Peyer's patch (tissue), 4 donors: ENCODE measurements at places on chromosomes 2 and 18. TPM values are rescaled to one million over a fixed set of nuclear protein-coding genes. Genes with fewer than 3 reads are reported as not detected.
A peak's percentile ranks its signal among the peaks of the same experiment; 100 is the strongest.

DNA sequence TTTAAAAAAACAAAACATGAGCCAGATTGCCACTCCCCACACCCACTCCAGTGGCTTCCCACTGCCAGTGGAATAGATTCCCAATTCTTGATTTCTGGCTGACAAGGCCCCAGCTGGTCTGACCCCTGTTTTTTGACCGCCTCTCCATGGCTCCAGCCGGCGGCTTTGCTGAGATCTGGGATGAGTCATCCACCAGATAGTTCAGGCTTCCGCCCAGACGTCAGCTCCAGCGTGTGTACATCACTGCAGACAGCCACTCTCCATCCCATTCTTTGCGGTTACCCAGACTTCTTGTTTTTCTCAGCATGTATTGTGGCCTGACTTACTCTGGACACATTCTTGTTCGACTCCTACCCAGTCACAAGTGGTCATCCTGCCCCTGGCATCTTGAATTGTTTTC lies 227.9 kb downstream of the GBX2 start:
- peak; percentile 58 for DNase-seq
- H3K27ac ChIP-seq = no peak overlapping the region
- H3K4me3 ChIP-seq = no peak overlapping the region
- no peaks in the 10 kb centered on the region for H3K4me1 ChIP-seq
- H3K36me3 ChIP-seq = no peaks in the 10 kb centered on the region

DNA sequence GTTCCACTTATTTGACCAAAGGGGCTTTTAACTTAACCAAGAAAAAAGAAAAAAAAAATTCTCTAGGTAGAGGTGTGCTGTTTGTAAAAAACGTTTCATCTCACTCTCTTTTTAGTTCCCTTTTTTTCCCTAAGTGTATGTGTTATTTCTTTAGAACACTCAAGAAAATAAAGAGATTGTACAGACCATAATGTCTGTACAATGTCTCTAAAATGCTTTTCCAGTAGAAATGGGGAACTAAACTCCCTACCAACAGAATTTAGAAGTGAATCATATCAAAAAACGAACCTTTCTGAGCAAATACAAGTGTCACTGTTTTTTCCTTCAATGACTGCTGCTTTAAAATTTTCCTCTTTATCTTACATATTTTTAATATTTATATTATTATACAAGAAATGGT lies 72.0 kb downstream of the CDH7 start:
- DNase-seq = no peak
- no peak overlapping the region for H3K4me3 ChIP-seq
- H3K36me3 ChIP-seq = no peaks in the 10 kb centered on the region
- no peaks in the 10 kb centered on the region for H3K27me3 ChIP-seq
- no peak overlapping the region for H3K27ac ChIP-seq

DNA sequence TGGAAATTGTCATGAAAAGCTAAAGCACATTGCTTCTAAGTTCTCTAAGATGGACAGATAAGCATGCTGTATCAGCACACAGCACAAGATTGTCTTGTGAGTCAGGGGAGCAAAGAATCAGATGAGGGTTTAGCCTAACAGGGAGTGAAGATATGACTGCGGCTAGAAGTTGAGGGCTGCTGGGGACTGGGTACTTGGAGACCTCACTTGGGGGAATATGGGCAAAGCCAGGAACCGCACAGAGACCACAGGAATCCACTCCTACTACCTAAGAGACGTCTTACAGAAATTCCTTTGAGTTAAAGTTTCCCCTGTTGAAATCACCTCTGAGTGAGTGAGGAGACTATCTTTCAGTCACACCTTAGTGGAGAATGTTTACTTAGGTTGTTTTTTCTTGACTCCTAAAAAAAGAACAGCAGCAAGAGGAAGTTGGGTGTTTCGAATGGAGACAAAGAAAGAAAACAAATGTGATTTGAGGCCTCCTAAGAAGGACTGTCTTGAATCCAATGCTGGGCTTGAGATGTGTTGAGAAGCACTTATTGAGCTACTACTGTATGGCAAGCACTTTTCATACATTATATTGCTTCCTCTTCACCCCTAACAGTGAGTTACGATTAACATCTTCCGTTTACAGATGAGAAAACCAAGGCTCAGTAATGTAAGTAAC lies 100.7 kb downstream of the ANKRD44 start:
- DNase-seq = no peak
- no peaks in the 10 kb centered on the region for H3K4me1 ChIP-seq
- H3K27me3 ChIP-seq = no peaks in the 10 kb centered on the region
- peak overlapping the region; percentile 84 for H3K27ac ChIP-seq

GRCh38 chr2:47227532-47228279 lies 72.6 kb upstream of the STPG4 start:
- H3K27ac ChIP-seq = no peak overlapping the region
- H3K4me1 ChIP-seq = no peaks in the 10 kb centered on the region
- H3K4me3 ChIP-seq = no peak overlapping the region
- no peak for DNase-seq

Gene ST8SIA3
- 0.09 TPM for total RNA-seq

- DNase-seq = no peak
- H3K36me3 ChIP-seq = no peaks in the 10 kb centered on the region
- H3K4me3 ChIP-seq = no peak overlapping the region
- H3K27me3 ChIP-seq = no peaks in the 10 kb centered on the region
- H3K27ac ChIP-seq = no peak overlapping the region
These were observed 65.1 kb upstream of the STAM2 start for GRCh38 chr2:152240559-152241231.

DNA sequence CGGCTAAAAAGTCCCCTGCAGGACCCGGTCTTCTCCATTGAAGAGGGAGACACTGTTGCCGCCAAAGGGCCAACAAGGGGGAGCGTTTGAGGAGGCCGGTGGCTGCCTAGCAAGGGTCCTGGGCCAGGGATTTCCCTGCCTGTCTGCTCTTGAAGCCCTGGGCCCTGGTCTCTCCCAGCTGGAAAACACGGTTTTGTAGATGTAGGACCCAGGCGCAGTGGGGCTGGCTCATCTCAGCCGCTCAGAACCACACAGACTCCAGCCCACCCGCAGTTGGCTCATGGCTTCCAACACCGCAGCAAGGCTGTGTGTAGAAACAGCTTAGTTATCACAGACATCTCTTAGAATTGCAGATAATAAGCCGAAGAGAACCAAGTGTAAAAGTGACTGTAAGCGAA lies 57.1 kb upstream of the TWIST2 start:
- peak overlapping the region; percentile 35 for H3K27ac ChIP-seq
- H3K36me3 ChIP-seq = no peaks in the 10 kb centered on the region
- H3K4me1 ChIP-seq = no peaks in the 10 kb centered on the region
- no peaks in the 10 kb centered on the region for H3K27me3 ChIP-seq

DNA sequence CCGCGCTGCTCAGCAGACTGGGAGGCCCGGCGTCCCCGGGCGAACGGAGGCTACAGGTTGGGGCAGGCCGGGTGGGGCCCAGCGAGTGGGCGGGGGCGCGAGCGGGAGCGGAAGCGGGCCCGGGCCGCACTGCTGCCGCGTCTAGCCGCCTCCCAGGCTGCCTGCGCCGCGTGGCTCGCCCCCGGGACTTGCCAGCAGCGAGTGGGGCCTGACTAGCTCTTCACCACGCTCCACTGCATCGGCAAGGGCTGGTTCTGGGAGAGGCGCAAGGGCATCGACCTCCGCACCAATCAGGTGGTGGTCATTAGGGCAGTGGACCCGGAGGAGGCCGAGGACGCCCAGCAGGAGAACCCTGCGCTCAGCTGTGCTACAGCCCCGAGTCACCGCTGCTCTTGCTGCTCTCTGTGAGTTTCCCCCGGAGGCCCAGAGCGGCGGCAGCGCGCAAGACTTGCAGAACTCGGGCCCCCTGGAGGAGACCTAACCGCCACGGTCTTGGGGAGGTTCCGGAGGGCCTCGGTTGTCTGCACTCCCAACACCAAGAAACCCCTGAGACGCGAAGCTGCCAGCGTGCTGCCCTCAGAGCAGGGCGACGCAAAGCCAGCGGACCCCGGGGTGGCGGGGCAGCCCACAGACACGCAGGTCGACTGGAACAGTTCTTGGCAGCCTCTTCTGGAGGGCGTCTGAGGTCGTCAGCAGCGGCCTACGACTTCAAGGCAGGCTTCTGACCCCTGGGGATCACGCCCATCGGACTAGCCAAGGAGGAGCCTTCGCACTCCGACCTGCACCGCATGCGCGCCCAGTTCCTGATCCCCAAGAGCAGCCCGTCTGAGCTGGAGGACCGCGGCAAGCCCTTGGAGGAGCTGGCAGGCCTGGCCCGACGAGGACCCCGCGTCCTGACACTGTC lies 27.2 kb upstream of the PTPN2 start:
- no peaks in the 10 kb centered on the region for H3K36me3 ChIP-seq
- DNase-seq = no peak
- no peaks in the 10 kb centered on the region for H3K27me3 ChIP-seq
- H3K27ac ChIP-seq = no peak overlapping the region
- peak overlapping the region; percentile 41 for H3K4me3 ChIP-seq

DNA sequence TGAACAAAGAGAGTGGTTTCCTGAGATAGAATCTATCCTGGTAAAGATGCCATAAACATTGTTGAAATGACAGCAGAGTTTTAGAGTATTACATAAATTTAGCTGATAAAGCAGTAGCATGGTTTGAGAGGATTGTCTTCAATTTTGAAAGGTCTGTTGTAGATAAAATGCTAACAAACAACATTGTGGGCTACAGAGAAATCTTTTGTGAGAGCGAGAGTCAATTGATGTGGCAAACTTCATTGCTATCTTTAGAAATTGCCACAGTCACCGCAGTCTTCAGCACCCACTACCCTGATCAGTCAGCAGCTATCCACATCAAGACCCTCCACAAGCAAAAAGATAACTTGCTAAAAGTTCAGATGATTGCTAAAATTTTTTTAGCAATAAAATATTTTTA lies 17.5 kb downstream of the VRK2 start:
- no peaks in the 10 kb centered on the region for H3K36me3 ChIP-seq
- no peak overlapping the region for H3K27ac ChIP-seq
- no peak overlapping the region for H3K4me3 ChIP-seq

- no peak for DNase-seq
- no peaks in the 10 kb centered on the region for H3K36me3 ChIP-seq
These were observed 67.8 kb downstream of the EML4 start for GRCh38 chr2:42236911-42237310.

- no peak overlapping the region for H3K27ac ChIP-seq
These were observed 204.8 kb downstream of the SETBP1 start for GRCh38 chr18:44885507-44885906.

GRCh38 chr2:70523996-70524965 lies 29.3 kb downstream of the TGFA start:
- no peak overlapping the region for H3K4me3 ChIP-seq
- H3K4me1 ChIP-seq = peaks cover 8% of the 10 kb centered on the region
- H3K36me3 ChIP-seq = no peaks in the 10 kb centered on the region
- H3K27ac ChIP-seq = peak overlapping the region; percentile 87

Gene BMP10
- total RNA-seq = not detected

DNA sequence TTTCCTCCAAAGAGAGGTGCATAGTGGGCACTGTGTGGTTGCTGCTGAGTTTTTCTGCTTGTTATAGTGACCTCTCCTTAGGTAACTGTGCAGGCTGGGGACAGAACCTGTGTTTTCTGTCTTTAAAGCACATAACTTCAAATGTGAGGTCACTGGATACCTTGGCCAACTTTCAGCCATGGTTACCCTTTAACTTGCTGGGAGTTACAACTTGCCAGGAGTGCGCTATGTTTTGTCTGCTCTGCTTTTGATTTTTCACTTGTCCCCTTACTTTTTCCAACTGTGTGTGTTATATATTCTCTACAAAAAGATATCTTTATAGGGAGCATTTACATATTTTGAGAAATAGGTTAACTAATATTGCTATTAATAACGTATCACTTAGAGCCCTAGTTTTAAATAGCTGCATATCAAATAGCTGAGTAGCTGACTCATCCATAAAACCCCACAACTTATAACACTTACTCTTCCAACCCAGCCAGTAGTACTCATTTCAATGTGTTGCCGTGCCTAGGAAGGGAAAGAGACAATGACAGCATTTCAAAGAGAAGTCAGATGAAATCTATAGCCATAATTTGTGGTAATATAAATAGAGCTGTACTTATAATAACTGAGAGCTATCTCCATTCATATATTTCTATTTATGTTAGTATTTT lies 51.6 kb downstream of the DPP4 start:
- H3K27me3 ChIP-seq = no peaks in the 10 kb centered on the region
- no peaks in the 10 kb centered on the region for H3K4me1 ChIP-seq
- DNase-seq = no peak
- H3K27ac ChIP-seq = no peak overlapping the region
- H3K36me3 ChIP-seq = no peaks in the 10 kb centered on the region
- no peak overlapping the region for H3K4me3 ChIP-seq

- H3K4me1 ChIP-seq = no peaks in the 10 kb centered on the region
- H3K27ac ChIP-seq = no peak overlapping the region
- no peak for DNase-seq
- no peak overlapping the region for H3K4me3 ChIP-seq
- no peaks in the 10 kb centered on the region for H3K27me3 ChIP-seq
These were observed 115.0 kb upstream of the LGALSL start for GRCh38 chr2:64338910-64339500.

Gene SLC30A3
- total RNA-seq = not detected

- no peaks in the 10 kb centered on the region for H3K27me3 ChIP-seq
- no peak overlapping the region for H3K27ac ChIP-seq
- no peak for DNase-seq
- H3K4me3 ChIP-seq = no peak overlapping the region
- no peaks in the 10 kb centered on the region for H3K4me1 ChIP-seq
- no peaks in the 10 kb centered on the region for H3K36me3 ChIP-seq
These were observed 111.6 kb upstream of the TACR1 start for GRCh38 chr2:75310876-75311275.

Gene HOXD13
- not detected for total RNA-seq

Gene ESPNL
- 0.27 TPM for total RNA-seq

DNA sequence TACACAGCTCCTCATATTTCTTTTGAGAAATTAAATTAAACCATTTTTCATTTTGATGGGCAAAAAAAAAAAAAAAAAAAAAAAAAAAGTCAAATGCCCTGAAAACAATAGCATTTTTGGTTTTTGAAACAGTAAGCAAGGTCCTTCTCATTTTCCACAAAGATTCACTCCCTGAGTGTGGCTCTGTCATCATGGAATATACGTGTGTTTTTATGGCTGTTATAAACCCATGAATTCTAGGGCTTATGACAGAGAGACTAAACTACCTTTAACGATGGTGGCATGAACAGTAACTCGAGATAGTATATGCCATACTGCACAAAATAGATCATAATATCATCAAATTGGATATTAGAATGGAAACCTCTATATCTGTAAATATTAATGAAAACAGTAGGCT lies 179.2 kb upstream of the ZNF521 start:
- no peak overlapping the region for H3K27ac ChIP-seq
- no peak overlapping the region for H3K4me3 ChIP-seq
- no peaks in the 10 kb centered on the region for H3K36me3 ChIP-seq
- no peak for DNase-seq

- no peak for DNase-seq
- H3K36me3 ChIP-seq = no peaks in the 10 kb centered on the region
- H3K4me1 ChIP-seq = no peaks in the 10 kb centered on the region
- H3K27ac ChIP-seq = no peak overlapping the region
- H3K4me3 ChIP-seq = no peak overlapping the region
These were observed 206.0 kb downstream of the NCK2 start for GRCh38 chr2:105950521-105951383.

- peaks cover 61% of the 10 kb centered on the region for H3K36me3 ChIP-seq
- no peak overlapping the region for H3K27ac ChIP-seq
- no peak overlapping the region for H3K4me3 ChIP-seq
These were observed 20.3 kb downstream of the ITPRID2 start for GRCh38 chr2:181911830-181912229.
